ENCODE measurements at places on chromosomes 1 and 21.

- DNase-seq, result no peak
Observed at GRCh38 chr1:113515498-113515897, 125.2 kb downstream of the MAGI3 start.

DNA sequence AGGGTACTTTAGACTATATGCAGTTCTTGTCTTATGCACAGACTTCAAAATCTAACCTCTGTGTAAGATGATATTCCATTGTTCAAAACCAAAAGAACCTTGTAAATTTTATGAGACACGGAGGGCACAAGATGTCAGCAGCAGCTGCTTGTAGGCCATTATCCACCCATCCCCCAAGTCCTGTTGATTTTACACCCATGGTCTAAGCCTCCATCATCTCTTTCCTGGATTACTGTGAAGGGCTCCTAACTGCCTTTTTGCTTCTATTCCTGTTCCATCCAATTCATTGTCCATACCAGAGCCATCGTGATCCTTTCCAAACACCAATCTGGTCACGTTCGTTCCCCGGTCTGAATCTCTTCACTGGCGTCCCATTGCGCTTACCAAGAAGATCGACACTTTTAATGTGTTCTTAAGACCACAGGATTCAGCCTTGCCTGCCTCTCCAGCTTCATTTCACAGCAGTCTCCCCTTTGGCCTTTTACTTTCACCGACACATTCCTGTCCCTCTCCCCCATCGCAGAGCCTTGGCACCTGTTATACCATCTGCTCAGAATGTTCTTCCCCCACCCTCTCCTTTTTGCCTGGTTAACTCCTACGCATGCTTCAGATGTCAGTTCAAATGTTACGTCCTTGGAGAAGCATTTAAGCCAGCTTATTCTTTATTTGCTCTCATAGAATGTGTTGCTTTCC is 107.3 kb upstream of the POU3F1 start:
- no peak for DNase-seq

GRCh38 chr21:42768324-42769121 is 110.8 kb downstream of the WDR4 start:
- DNase-seq, result no peak

GRCh38 chr1:212754193-212754592 is 37.4 kb downstream of the NSL1 start:
- DNase-seq, result no peak
